ENCODE measurements at places on chromosomes 12 and 14. TPM values are rescaled to one million over a fixed set of nuclear protein-coding genes. Genes with fewer than 3 reads are reported as not detected.

CISTR gene
- polyA plus RNA-seq = not detected

SLC10A1 gene
- polyA plus RNA-seq = not detected

OR4K17 gene
- not detected for polyA plus RNA-seq

KRT72 gene
- polyA plus RNA-seq = not detected

RTL1 gene
- not detected for polyA plus RNA-seq

BICDL1 gene
- 198 TPM for polyA plus RNA-seq

RAB35 gene
- 60.2 TPM for polyA plus RNA-seq

ARHGEF25 gene
- 12.9 TPM for polyA plus RNA-seq

GLS2 gene
- polyA plus RNA-seq = 10.5 TPM

DIO2 gene
- 2.1 TPM for polyA plus RNA-seq

SERPINA12 gene
- not detected for polyA plus RNA-seq

RTN1 gene
- 1,179 TPM for polyA plus RNA-seq

TMEM132C gene
- 0.18 TPM for polyA plus RNA-seq

CD27 gene
- not detected for polyA plus RNA-seq

HOXC9 gene
- polyA plus RNA-seq = not detected

KLRF1 gene
- polyA plus RNA-seq = not detected

PLXNC1 gene
- polyA plus RNA-seq = 76.3 TPM

PLEKHD1 gene
- polyA plus RNA-seq = not detected

RESF1 gene
- 57.5 TPM for polyA plus RNA-seq

RBMS2 gene
- polyA plus RNA-seq = 2.4 TPM

SP1 gene
- 7.3 TPM for polyA plus RNA-seq

HSPB8 gene
- polyA plus RNA-seq = not detected

NIN gene
- polyA plus RNA-seq = 34.1 TPM

NKX2-1 gene
- polyA plus RNA-seq = 1.5 TPM

POLE2 gene
- 2.8 TPM for polyA plus RNA-seq

PKP2 gene
- 4.0 TPM for polyA plus RNA-seq

PZP gene
- polyA plus RNA-seq = not detected

IL26 gene
- polyA plus RNA-seq = not detected

PIANP gene
- 2.1 TPM for polyA plus RNA-seq

CARMIL3 gene
- polyA plus RNA-seq = 49.3 TPM

RPAP3 gene
- polyA plus RNA-seq = 39.7 TPM

NPAS3 gene
- polyA plus RNA-seq = 1.3 TPM

RGS6 gene
- polyA plus RNA-seq = 2.1 TPM

TUBA1B gene
- 573 TPM for polyA plus RNA-seq

KRT79 gene
- not detected for polyA plus RNA-seq

DCAF11 gene
- 106 TPM for polyA plus RNA-seq

ST8SIA1 gene
- 22.5 TPM for polyA plus RNA-seq

CFAP54 gene
- polyA plus RNA-seq = 1.1 TPM

POTEM gene
- not detected for polyA plus RNA-seq

MARCHF9 gene
- polyA plus RNA-seq = 34.5 TPM

ZFHX2 gene
- 1.7 TPM for polyA plus RNA-seq

KCNK13 gene
- not detected for polyA plus RNA-seq

PDE3A gene
- 0.94 TPM for polyA plus RNA-seq

ABHD12B gene
- polyA plus RNA-seq = not detected

BICD1 gene
- 41.1 TPM for polyA plus RNA-seq

RNF34 gene
- polyA plus RNA-seq = 64.0 TPM

GPR84 gene
- polyA plus RNA-seq = not detected

Data from neural cell (in vitro differentiated cells).